NCI-H1694 treated with DMSO at 0.1 percent for 48 hours (cell line): ENCODE measurements at places on chromosomes 11 and 22.
A peak's percentile ranks its signal among the peaks of the same experiment; 100 is the strongest.

DNA sequence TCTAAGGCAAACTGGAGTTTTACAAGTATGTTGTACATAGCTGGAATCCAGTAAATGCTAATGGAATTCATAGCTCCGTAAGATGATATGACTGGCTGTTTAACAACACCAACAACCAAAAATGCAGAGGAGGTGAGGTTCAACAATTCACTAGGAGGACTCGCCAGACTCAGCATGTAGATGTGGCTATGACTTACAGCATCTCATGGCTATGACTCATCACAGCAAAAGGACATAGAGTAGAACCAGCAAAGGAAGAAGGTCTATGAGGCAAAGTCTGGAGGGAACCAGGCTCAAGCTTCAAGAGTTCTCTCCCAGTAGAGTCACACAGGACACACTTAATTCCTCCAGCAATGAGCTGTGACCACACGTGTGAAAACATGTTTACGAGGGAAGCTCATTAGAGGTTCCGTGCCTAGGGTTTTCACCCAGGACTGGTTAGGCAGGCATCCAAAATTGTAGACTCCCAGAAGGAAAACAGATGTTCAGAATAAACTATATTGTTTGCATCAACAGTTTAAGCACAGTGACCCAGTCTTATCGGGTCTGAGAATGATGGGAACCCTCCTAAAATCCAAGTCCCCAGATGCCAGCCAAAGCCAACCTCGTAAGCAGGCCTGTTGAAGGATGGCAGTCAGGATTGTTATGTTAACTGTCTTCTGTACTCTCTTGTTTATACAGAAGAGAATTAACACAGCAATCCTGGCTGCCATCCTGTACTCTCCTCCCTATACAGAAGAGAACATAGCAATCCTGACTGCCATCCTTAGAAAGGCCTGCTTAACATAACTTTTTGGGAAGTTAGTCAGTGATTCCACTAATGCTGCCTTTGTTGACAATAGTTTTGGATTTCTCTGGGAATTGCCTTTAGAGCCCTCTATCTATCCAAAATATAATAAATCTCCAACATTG, 116.6 kb downstream of the LARGE1 start:
- peak; percentile 89 for DNase-seq

DNA sequence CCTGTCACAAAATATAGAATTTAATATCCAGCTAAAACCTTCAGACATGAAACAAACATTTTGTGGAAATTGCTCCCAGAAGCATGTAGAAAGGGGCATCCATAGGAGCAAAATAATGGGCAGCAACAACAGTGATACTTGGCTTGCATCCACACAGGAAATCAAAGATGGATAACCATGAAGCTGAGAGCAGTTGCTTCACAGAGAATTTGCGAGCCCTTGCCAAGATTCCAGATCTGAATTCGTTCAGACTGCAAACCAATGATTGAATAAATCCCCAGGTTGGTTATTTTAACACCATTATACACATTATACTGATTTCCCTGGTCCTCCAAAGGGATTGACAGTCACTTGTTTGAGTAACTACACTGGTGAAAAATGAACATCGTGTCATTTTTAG, 15.6 kb upstream of the OR51L1 start:
- DNase-seq, result no peak

- no peak for DNase-seq
Measured at GRCh38 chr22:50186181-50186714, 535 bp downstream of the TRABD start.

- no peak for DNase-seq
Measured at GRCh38 chr11:119758291-119758690, 29.3 kb upstream of the NECTIN1 start.

DNA sequence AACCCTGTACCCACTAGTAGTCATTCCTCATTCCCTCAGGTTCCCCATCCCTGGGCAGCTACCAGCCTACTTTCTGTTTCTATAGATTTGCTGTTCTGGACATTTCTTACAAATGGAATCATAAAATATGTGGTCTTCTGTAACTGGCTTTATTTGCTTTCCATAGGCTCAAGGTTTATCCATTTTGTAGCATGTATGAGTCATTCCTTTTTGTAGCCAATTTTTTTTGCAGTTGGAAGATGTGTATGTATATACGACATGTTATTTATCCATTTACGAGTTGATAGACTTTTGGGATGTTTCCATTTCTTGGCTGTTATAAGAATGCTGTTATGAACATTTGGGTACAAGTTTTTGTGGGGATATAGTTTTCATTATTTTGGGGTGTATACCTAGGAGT, 130.6 kb downstream of the WNT11 start:
- DNase-seq, result no peak

DNA sequence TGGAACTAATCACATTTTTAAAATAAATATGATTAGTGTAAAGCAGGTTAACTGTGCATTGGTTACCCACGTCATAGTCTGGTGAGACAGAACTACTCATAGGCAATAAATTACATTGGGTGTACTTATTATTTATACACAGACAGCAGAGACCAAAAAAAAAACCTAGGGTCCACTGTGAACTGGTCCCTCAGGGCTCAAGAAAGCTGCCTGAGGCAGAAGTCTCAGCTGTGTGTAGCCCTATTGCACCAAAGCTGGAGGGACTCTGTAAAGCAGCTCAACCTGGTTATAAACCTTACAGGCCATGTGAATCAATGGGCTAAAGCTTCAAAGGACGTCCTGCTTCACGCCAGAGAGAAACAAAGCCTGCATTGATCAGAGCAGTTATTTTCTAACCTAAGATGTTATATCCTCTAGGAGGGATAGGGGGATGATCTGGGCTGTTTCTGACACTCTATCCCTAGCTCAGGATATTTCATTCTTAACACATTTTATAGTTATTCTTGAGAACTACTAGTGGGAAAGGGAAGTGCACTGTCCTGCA, 432.2 kb upstream of the ANO3 start:
- DNase-seq, result no peak

DNA sequence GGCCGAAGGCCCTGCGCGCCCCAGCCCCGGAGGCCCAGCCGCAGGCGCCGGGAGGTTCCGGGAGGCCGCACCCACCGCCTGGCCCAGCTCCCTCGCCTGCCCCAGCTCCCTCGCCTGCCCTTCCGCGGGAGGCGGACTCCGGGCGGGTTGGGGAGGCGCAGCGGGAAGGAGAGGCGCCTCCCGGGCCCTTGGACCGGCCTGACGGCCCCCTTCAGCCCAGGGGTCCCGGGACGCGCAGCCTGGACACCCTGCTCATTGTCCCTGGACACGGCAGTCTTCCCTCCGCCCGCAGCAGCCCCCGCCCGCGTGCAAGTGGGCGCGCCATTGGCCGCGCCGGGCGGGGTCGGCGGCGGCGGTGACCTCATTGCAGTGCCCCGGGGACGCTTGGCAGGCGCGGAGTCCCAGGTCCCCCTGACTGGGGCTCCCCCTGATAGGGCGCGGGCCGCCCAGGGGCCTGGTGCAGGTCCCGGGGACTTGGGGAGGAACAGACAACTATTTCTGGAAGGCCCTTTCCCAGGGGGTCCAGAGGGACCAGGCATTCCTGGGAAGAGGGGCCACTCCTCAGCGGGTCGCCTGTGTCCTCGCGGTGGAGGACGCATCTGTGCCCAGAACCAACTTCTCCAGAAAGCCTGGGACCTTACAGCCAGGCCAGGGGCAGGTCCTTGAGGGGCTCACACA, 501 bp downstream of the CD151 start:
- no peak for DNase-seq

DNA sequence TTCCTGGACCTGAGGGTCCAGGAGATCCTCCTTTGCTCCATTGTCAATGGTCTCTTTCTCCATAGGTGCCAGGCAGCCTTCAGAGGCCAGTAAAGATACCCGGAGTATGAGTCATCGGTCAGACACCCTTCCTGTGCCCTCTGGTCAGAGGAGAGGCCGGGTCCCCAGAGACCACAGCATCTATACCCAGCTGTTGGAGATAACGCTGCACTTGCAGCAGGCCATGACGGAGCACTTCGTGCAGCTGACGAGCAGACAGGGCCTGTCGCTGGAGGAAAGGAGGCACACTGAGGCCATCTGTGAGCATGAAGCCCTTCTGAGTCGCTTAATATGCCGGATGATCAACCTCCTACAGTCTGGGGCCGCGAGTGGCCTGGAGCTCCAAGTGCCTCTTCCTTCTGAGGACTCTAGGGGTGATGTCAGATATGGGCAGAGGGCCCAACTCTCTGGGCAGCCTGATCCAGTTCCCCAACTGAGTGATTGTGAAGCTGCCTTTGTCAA, at the start of gene ACCSL:
Gene ACCSL (plus strand): TSS at position 51 of the 501 bp plus-strand sequence. CDS start 56 bp downstream, at position 107.
- DNase-seq, result no peak

GRCh38 chr11:71931245-71931602, 2.4 kb downstream of the RNF121 start:
- no peak for DNase-seq

GRCh38 chr22:20089226-20089976, 9.4 kb downstream of the DGCR8 start:
- DNase-seq, result no peak

DNA sequence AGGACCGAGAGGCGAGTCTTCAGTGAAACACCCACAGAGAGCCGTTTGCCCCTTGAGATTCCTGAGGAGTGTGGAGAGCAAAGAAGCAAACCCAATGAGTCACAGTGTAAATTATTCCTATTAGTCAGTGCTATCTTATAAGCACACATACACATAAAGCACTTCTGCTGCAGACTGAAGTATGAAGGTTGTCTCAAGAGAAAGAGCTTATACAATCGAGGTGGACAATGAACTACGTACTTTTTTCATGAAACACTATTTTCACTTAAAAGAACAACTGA, 37.3 kb downstream of the GALNT18 start:
- no peak for DNase-seq

DNA sequence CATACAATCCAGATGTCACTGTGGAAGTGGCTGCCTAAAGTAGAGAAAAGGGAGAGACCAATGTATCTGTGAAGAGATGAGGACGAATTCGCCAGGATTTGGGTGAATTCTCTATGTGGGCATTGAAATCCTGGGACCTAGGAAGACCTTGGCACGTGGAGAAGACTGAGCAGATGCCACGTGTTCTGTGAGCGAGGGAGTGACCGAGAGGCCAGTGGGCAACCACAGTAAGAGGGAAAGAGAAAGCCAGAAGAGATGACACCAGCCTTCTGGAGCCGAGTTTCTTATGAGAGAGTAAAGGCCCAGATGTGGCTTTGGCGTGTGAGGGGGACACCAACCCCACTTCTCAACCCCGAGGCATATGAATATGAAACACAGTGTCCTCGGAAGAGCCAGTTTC, 228.1 kb downstream of the BUD13 start:
- DNase-seq, result no peak

GRCh38 chr22:40966726-40967085, 15.5 kb downstream of the RBX1 start:
- DNase-seq, result no peak

- no peak for DNase-seq
Measured at GRCh38 chr11:65637794-65638419, at the start of gene SIPA1. SIPA1 (plus strand) TSS chr11:65638101; CDS start chr11:65640922, 2,821 bp downstream.

GRCh38 chr11:112693781-112694180, 267.4 kb upstream of the NCAM1 start:
- DNase-seq, result no peak

DNA sequence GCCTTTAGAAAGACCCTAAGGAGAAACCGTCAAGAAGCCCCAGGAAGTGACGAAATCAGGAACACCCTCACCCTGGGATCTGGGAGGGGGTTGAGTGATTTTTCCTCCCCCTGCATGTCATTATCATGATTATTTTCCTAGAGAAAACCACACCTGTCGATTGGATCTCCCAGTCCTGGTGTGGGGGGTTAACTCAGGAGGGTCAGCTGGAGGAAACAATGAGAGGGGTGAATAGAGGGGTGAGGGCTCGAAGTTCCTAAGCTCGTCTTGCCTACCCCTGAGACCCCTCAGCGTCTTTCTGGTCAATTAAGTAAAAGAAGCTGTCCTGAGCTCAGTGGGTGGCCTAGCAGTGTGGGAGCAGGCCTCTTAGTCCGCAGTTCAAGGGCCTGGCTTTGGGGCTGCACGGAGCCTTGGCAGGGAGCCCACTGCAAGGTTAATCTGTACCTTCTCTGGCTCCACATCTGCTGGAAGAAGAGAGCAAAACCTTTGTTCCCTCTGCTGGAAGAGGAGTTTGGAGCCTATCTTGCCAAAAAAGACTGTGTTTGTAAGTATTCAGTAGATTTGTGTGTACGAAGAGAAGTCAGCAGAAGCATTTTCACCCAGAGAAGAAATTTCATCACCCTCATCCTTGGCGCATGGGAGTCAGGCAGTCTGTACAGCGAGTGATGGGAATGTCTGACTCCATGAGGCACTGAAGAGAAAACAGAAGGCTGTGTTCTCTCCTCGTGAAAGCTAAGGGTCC, 34.2 kb upstream of the FTH1 start:
- no peak for DNase-seq

- no peak for DNase-seq
Measured at GRCh38 chr11:75931124-75931523, 116.1 kb downstream of the UVRAG start.

DNA sequence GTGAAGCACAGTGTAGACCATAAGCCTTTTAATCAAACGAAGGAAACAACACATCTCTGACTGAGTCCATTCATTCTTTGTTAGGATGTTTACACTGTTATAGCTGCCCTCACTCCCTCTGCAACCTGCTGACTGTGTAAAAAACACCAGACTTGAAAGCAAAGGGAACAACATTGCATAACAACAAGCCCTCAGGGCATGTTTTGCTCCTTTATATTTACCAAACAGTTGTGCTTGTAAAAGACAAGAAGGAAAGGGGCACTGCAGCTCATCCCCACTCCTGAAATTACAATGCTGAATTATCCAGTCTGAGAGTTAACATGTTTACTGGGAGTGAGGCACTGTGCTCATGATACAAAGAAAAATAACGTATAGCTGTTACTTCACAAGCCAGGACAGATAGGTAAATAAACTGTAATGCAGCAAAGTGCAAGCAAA, 46.4 kb downstream of the RAB30 start:
- DNase-seq, result no peak

DNA sequence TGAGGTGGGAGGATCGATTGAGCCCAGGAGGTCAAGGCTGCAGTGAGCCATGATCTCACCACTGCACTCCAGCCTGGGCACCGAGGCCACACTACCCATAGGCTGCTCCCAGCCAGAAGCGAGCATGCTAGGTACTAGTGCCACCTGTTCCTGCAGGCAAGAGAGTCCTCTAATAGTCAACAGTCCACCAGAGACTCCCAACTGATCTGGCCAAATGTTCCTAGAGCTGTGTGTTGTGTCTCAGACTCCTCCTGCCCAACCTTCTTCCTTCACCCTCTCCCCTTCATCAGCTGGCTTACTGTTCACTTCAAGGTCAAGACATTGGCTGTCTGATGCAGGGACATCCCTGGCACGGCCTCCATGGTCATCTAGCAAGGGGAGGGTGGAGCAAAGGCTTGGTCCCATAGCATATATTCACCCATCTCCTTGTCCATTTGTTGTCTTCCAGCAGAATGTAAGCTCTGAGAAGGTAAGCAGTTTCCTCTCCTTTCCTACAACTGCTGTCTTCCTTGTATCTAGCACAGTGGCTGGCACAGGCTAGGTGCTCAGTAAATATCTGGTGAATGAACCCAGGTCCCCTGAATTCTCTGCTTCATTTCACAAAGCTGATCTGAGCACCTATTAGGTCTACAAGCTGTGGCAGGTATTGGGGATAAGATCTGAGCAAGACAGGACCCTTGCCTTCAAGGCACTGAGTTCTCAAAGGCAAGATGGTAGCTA, 126.2 kb upstream of the SERPIND1 start:
- no peak for DNase-seq
